ENCODE measurements at places on chromosomes 12 and 14.

- DNase-seq = no peak
These were observed 451.1 kb upstream of the RGS6 start for GRCh38 chr14:71481021-71481654.

GRCh38 chr14:89242652-89243279, 174.3 kb downstream of the FOXN3 start:
- DNase-seq = no peak

DNA sequence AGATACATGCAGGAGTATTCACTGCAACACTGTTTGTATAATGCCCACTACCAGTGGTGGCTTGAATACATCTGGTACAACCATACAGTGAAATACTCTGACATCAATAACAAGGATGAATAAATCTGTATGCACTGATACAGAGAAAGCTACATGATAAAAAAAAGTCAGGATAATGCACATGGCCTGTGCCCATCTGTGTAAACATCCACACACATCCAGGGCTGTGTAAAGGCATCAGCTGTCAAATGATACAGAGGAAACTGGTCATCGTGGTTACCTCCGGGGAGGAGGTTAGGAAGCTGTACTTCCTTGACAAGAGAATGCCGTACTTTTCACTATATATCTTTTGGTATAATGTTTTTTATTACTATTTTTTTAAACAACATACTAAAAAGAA, 176.6 kb downstream of the FOXN3 start:
- DNase-seq = no peak

- DNase-seq = no peak
These were observed 23.0 kb downstream of the BTBD6 start for GRCh38 chr14:105271224-105271890.

DNA sequence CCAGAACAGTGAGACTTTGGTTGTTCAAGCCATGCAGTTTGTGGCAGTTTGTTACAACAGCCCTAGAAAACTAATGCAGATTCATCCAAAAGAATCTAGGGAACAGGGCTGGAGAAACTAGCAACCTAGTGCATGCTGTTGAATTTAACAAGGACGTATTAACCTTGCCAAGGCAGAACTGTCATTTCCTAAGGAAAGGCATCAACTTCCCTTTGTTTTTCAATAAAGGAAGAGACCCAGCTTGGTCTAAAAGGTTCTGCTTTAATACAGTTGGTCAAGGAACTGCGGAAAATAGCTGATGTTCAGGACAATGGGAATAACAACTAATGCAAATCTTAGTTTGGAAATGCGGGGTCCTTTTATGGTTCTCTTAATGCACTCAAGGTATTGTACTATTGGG, 11.5 kb downstream of the AK7 start:
- DNase-seq = no peak

DNA sequence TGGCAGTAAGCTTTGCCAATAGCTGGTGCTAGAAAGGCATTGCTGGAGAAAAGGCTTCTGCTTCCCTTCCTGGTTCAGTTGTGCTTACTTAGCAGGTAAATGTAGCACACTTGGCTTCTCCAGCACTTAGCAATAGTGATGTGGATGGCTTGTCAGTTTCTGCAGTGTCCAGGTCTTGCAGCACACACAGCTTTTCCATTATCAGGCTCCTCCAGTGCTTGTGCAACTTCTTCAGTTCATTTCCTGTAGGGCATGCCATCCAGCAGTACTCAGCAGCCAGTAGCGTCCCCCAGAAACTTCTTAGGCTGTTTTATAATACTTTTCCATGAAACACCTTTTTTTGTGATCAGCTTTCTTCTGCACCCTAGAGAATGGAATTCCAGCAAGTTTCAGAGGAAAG, 154.6 kb downstream of the SLC6A15 start:
- no peak for DNase-seq

DNA sequence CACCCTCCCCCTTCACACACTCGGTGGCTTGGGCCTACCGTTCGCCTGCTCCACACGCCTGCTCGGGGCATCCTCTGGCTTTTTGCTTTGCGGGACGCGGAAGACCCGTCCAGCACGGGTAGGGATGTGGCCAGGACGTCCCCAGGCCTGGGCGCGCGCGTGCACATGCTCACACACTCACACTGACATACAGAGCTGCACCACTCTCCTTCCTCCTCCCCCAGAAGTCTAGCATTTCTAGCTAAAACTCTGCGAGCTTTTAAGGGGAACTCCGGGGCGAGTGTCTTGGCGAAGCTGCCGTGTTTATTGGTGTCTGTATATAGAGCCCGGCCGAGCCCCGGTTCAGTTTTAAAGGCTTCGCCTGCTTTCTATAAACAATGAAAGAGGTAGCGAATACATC, 5.0 kb downstream of the TBX5 start:
- DNase-seq = no peak

GRCh38 chr14:22537436-22538310, 51.4 kb downstream of the DAD1 start:
- DNase-seq = no peak

DNA sequence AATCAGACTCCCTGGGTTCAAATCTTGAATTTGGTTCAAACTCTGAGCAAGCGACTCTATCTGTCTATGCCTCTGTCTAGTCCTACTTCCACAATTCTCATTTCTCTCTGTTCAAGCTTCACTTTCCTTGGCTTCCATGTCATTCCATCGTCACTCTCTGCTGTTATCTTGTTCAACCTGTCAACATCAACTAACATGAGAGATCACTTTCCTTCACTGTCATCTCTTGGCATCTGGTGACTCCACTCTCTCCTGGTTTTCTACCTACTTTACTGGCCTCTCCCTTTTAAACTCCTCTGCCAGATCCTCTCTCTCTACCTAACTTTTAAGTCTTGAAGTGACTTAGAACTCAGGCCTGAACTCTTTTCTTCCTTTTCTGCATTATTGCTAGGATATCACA, 240.2 kb downstream of the BCAT1 start:
- no peak for DNase-seq

DNA sequence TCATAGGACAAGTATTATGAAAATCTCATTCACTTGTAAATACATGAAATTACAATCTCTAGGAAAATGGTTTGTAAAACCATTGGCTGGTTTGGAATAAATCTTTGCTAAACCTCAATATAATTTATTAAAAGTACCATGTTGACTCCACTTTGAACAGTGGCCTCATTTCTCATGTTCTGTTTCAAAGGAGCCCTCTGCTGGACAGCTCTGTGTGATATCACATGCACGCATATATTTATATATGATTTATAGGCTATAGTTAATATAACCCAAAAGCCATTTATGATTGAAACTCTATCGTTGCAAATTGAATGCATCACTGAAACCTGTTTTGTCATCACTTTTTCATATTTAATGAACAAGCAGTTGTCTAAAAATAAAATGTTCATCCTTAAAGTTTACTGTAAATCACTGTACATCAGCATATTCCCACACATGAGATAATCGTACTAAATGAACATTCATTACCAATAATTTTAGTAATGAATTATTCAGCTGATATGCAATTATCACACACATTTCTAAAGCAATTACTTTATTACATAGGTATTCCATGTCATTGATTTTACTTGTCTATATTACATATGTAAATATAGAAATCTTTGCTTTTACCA, 493.8 kb downstream of the NPAS3 start:
- DNase-seq = no peak

- DNase-seq = peak; percentile 67
These were observed 10.0 kb downstream of the TUBA1B start for GRCh38 chr12:49121047-49121696.

GRCh38 chr12:71460850-71461609, 21.4 kb downstream of the LGR5 start:
- DNase-seq = no peak

DNA sequence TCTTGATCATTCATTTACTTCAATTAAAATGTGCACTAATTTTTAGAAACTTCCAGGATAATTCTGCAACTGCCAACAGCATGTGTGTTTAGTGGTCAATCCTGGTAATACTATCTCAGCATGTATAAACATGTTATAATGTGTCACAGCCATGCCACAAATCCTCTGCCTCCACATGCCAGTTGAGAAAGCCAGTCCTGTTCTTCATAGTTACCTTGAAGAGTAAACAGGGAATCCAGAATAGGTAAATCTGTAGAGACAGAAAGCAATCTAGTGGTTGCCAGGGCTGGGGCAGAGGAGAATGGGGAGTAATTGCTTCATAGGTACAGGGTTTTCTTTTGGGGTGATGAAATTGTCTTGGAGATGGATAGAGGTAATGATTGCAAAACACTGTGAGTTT, 85.9 kb downstream of the ARMH4 start:
- no peak for DNase-seq

GRCh38 chr12:92123780-92124688, 21.6 kb downstream of the BTG1 start:
- no peak for DNase-seq

GRCh38 chr12:116880213-116880816, 926 bp downstream of the HRK start:
- DNase-seq = no peak

GRCh38 chr12:93836620-93837260, 159.6 kb downstream of the CRADD start:
- DNase-seq = no peak

DNA sequence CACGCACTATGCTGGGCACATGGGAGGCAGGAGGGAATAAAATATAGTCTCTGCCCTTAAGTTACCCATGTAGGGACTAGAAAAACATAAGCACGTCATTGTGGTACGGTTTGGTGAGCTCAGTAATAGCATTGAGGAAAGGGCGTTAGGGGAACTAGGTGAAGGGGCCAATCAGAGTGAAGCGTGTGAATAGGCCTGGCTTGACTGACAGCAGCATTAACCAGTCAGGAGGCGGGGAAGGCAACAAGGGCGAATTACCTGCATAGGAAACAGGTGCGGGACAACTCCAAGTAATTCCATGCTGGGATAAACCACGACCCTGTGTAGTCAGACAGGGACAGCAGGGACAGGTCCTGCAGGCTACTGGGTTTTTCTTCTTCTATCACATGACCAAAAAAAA, 107.7 kb downstream of the UNC79 start:
- no peak for DNase-seq

GRCh38 chr14:90674043-90674670, 142.1 kb downstream of the TTC7B start:
- no peak for DNase-seq

GRCh38 chr14:88993946-88994345, 169.5 kb downstream of the TTC8 start:
- DNase-seq = peak; percentile 51

- DNase-seq = no peak
These were observed 45.9 kb downstream of the ISCA2 start for GRCh38 chr14:74539503-74539902.

- DNase-seq = no peak
These were observed 416.2 kb upstream of the CCDC196 start for GRCh38 chr14:66069830-66070541.

GRCh38 chr14:55136885-55137786, 8.1 kb downstream of the LGALS3 start:
- no peak for DNase-seq

GRCh38 chr14:47524524-47524923, 150.9 kb downstream of the MDGA2 start:
- DNase-seq = no peak

GRCh38 chr12:3115078-3115477, 37.9 kb downstream of the TSPAN9 start:
- no peak for DNase-seq

GRCh38 chr14:75428230-75429104, 645 bp downstream of the JDP2 start:
- no peak for DNase-seq

DNA sequence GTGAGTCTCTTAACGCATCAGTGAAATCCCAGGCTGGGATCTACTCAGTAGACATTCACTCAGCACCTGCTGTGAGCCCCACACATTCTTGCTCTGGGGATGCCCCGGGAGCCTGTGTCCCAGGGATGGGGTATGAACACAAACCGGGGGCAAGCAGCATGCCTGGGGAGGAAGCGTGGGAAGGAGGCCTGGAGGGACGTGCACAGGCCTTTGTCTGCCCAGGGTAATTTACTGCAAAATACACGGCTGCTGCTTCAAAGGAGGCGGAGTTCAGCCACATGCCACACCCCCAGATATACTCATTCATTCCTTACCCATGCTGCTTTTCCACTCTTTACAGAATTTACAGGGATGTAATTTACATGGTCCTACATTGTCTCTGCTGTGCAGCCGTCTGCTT, 187.8 kb downstream of the ADGRD1 start:
- no peak for DNase-seq

- no peak for DNase-seq
These were observed 73.1 kb downstream of the RESF1 start for GRCh38 chr12:32032205-32032810.

DNA sequence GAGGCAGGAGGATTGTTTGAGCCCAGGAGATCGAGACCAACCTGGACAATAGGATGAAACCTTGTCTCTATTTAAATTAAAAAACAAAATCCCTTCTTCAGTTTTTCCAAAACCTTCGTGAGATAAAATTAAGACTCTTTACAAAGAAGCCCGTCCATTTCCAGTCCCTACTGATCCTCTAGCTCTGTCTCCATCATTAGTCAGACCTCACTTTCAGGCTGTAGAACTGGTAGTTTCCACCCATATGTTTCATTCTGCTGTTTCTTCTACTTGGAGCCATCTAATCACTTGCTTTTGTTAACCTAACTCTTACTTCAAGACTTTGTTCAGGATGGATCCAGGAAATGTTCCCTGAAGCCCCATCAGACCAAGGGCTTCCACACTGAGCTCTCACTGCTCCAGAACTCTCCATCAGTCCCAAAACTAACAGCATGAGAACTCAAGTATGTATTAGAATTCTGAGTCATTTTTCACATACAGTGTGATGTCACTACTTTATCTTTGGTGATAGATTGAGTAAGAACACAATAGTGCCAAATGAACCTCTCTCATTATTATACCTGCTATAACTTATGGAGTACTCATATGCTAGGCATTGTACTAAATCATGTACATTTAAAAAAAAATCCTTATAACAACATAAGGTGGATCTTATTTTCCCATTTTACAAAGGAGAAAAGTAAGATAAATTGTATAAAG, 90.8 kb downstream of the PRICKLE1 start:
- no peak for DNase-seq

DNA sequence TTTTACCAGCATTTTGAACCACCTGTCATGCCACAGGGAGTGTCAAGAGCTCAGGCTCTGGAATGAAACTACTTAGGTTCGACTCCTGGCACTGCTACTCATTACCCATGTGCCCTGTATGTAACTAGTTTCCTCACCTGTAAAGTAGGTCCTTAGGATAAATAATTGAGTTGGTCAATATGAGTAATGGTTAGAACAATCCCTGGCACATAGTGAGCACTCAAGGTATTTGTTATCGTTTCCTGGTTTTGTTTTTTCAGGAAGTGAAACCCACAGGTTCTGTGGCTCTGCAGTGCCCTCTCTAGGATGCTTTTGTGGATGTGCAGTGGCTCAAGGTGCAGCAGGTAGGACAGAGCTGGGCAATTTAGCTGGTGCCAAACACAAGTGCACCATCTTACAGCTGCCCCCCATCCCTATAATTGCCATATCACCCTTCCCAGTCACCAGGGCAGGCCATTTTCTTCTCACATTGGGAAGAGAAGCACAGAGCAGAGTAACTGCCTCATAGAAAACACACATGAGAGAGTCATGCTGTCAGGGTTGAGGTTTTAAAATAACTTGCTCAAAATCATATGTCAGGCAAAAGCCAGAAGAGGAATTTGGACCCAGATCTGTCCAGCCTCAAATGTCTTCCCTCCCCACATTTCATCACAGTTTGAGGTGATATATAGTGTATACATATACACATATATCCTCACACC, 297.5 kb downstream of the RPAP3 start:
- peak; percentile 6 for DNase-seq

GRCh38 chr12:11797317-11797913, 147.9 kb downstream of the ETV6 start:
- peak; percentile 9 for DNase-seq

- DNase-seq = peak; percentile 59
These were observed 98.0 kb downstream of the BBS10 start for GRCh38 chr12:76250256-76250655.

- DNase-seq = no peak
These were observed 43.3 kb upstream of the RASSF3 start for GRCh38 chr12:64566831-64567517.
